ENCODE measurements at places on chromosomes 12 and 14.

GRCh38 chr14:38174711-38175110 lies 33.0 kb upstream of the SSTR1 start:
- no peak for DNase-seq

- no peak for DNase-seq
Observed at GRCh38 chr12:49887536-49888401, 15.9 kb downstream of the FAIM2 start.

DNA sequence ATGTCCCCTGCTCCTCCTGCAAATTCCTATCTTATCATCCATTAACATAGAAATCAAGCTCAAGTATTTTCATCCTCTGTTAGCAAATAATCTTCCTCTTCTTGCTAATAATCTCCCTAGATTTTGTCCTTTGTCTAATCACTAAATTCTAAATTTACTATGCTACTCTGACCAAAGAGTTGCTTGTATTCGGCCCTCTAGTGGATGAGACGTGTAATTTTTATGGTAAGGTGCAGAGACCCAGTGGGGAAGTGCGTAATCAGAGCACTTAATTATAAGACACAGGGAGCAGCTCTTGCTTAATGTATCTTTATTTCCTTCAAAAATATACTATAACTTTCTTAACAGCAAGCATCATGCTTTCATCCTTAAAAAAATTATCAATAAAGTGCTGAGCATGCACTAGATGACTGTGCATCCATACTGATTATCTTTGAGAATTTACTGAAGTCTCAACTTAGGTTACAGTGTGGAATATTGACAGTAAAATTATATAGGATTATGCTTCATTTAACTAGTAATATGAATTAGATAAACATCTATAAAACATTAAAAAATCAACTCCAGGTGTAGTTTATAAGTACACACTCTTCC lies 212.6 kb downstream of the SLC16A7 start:
- peak; percentile 44 for DNase-seq

DNA sequence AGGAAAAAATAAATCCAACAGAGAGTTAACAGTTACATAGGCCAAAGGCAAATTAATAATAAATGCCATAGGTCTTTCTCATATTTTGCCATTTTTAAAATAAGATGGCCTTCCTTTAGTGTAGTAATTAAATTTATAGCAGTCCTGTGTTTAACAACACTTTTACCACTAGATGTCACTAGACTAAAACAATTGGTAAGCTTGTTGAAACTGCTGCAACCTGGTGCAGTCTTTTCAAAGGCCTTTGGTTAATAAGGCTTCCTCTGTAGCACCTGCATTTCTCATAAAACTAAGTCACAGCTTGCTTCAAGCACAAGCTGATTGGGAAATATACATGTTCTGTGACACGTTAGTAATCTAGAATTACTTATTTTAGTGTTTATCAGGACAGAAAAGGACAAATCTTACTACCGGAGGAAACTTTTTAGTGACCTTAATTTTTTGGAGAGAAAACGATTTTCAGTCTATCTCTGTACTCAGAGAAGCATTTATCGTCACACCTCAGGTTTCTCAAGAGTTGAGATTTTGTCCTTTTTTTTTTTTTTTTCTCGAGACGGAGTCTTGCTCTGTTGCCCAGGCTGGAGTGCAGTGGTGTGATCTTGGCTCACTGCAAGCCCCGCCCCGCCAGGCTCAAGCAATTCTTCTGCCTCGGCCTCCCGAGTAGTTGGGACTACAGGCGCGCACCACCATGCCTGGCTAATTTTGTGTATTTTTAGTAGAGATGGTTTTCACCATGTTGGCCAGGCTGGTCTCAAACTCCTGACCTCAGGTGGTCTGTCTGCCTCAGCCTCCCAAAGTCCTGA lies 20.0 kb downstream of the BORCS5 start:
- peak; percentile 76 for DNase-seq

GRCh38 chr14:38143170-38143569 lies 64.5 kb upstream of the SSTR1 start:
- peak; percentile 74 for DNase-seq

GRCh38 chr12:111445726-111446581 lies 40.2 kb downstream of the SH2B3 start:
- DNase-seq, result peak; percentile 27

DNA sequence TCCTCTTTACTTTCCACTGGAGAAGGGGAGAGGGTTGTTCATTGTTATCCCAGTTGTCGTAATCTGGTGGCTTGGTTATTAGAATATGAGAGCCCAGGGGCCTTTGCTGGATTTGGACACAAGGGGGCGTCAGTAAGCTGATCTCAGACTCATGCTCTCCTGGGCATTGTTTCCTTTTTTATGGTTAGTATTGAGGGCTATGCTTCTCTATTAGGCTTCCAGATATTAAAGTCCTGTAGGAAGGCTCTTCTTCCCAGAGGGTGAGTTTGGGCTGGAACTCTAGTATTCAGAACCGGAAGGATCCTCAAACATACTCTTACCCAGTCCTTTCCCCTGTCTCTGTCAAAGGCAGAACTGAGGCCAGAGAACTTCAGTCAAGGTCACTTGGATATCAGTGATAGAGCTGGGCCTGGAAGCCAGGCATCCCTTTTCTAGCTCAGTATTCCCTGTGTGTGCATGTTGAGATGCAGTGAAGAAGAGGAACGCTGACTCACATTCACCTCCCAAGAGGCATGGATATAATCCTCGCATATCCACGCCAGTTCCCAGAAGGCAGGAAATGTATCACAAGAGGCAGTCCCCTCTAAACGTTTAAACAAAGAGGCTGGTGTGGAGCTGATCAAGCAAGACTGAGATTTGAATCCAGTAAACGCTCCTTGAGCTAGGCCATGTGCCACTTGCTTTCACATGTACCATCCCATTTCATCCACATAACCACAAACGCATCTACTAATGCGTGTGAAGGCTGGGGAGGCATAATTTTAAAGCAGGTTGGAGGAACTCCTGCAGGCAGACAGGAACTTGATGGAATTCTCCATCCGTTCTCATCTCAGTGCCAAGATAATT lies 41.6 kb downstream of the UBE3B start:
- DNase-seq, result peak; percentile 94

DNA sequence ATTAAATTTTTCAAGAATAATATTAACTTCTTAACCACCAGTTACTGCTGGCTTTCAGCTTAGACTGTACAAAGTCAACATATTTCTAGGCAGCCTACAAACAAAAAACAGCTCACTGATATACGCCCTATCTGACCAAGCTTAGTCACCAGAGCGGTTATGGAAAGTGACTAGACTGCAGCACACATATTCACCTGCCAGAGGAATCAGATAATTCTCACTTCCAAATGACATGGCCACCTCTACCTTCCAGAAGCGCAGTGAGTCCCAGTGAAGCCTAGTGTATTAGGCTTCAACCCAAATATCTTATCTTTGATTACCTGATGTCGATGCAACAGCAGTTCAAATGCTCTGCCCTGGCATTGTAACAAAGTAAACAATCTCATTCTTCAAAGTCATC lies 8.5 kb downstream of the STXBP6 start:
- no peak for DNase-seq

- DNase-seq, result no peak
Observed at GRCh38 chr14:61435563-61436337, 114.4 kb downstream of the PRKCH start.

DNA sequence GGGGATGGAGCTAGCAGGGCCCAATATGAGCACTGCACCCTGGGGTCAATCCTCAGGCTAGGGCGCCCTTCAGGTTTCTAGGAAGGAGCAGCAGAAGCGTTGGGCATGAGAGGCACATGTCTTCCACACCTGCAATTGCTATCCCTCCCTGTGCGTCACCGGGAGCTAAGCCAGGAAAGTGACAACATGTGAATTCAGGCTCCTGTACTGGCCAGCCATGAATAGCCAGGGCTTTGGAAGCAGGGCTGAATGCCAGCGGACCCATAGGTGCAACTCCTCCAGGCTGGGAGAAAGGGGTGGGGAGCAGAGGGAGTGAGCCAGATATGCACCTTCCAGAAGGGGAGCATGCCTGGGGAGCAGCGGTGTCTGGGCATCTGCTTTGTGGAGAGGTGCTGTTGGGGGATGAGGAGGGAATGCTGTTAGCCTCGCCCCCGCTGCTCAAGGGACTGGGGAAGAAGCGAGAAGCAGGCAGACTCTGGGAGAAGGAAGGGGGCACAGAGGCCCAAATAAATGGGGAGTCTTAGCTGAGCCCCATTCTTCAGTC lies 6.1 kb downstream of the HOXC5 start:
- peak; percentile 71 for DNase-seq

GRCh38 chr12:3728686-3729085 lies 24.2 kb downstream of the CRACR2A start:
- DNase-seq, result no peak

DNA sequence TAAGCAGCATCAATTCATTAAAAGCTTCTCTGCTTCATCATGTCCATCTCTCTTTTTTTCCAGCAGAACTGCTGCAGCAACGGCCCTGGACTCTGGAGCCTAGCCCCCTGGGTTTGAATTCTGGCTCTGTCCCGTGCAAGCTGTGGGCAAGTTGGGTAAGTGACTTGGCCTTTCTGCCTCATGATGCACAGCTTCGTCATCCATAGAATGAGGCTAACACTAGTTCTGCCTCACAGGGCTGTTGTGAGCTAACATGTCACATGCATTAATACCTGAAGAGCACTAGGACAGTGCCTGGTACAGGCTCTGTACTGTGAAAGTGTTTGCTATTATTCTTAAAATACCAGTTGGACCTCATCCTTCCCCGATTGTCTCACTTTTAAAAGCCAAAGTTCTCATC lies 4.2 kb downstream of the KRT82 start:
- no peak for DNase-seq

DNA sequence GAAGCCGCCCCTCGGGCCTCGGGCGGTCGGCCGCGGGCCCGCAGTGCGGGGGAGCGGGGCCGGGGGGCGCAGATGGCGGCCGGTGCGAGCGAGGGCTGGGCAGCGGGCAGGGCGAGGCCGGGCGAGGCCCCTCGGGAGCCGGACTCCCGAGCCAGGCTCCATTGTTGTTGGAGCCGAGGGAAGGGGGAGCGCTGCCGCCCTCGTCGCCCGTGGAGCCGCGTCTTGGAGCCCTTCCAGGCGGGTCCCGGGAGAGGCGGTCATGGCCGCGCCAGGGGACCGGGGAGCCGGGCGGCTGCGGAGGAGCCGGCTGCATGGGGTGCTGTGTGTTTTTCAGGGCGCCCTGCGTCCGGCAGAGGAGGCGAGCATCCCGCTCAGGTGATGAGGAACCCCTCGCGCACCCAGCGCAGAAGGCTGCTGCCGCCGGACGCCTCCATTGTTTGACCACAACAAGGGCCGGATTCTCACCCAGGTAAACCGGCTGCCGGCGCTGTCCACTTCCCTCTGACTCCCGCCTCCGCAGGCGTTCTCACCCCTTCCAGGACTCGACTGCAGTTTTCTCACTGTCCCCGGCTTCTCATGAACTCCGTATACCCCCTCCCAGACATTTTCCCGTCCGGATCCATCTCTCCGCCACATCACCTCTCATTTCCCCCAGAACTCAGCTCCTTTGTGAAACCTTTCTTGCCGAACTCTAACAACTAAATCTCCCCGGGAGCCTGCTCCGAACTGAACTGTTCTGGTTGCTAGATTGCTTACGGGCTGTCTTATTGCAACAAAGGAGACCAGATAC lies 732 bp downstream of the ZNF664 start:
- peak; percentile 18 for DNase-seq

DNA sequence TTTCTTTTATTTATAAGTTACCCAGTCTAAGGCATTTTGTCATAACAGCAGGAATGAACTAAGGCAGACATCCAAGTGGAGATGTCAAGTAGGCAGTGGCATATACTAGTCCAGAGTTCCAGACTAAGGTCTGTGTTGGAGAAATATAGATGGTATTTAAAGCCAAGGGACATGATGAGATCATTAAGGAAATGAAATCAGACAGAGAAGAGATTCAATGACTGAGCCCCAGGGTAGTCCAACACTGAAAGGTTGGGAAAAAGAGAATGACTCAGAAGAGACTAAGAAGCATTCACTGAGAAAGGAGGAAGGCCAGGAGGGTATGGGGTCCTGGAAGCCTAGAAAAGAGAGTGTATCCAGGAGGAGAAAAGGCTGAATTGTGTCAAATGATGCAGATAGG lies 442.2 kb upstream of the CCDC196 start:
- DNase-seq, result peak; percentile 77
